Hematopoietic multipotent progenitor cell treated with erythropoietin and hydrocortisone succinate and interleukin-3 and kit ligand, for 8 days (in vitro differentiated cells): ENCODE measurements at places on chromosomes 11 and 22.

DNA sequence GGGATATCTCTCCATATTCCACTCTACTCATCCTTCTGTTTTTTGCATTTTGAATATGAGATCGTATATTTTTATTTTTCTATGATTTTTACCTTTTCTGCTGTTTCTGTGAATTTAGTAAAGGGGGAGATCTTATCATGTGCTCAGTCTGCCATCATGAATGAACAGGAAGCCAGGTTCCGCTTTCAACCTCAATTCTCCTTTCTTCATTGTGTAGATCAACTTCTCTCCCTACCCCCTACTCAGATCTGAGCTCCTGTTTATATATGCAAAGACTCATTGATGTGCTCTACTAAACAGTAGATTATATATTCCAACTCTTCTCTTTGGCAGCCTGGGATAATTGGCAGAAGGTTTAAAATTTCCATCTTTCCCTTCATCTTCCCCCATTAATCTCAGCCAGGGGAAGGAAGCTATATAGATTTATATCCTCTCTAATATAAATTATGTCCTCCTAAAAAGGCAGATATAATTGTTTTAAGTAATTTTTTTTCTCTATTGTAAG, 336.7 kb upstream of the PLET1 start:
- DNase-seq: no peak

- DNase-seq: no peak
Measured at GRCh38 chr11:91435694-91436395, 788.8 kb upstream of the FAT3 start.

DNA sequence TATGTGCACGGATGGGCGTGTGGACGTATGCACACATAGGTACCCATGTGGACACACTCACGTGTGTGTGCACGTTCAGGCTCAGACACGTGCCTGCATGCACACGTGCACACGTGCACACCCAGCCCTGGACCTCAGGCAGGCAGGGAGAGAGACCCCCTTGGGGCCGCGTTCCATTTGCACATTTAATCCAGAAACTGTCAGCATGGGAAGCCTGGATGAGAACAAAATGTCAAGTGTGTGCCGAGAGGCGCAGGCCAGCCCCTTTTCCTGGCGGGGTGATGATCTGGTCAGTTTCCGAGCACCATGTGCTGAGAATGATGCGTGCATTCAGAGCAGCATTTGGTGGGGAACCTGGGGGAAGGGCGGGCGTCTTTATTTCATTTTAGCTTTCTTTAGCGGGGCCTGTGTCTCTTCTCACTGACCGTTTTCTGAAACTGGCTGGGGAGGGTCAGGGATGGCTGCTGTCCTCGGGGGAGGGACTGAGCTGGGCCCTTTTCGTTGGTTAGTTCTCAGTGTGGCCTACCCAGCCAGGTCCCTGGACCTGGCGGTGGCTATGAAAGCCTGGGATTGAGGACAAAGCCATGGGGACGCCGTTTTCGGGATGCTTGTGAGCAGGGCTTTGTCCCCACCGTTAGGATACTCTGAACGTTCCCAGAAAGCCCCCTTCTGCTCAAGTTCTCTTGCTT, 96.3 kb downstream of the KCNQ1 start:
- no peak for DNase-seq

- peak; percentile 1 for DNase-seq
Measured at GRCh38 chr11:69801513-69802335, 17.5 kb downstream of the FGF3 start.

GRCh38 chr11:2386591-2386990, 9.5 kb downstream of the CD81 start:
- no peak for DNase-seq

DNA sequence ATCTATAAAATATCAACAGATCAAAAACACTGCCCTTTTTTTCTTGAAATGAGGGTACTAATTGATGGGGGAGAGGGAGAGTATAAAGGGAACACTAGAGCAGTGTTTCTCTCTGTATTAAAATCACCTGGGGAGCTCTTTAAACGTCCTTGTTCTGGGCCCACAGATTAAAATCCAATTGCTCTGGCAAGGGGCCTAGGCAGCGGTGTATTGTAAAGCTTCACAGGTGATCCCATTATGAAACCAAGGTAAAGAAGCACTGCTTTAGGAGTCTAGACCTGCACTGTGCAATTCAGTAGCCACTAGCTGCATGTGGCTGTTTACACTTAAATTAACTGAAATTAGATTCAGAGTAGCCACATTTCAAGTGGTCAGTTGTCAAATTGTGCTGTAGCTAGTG, 3.0 kb downstream of the AQP11 start:
- no peak for DNase-seq

- DNase-seq: no peak
Measured at GRCh38 chr22:44186737-44187136, 6.0 kb downstream of the PARVG start.

- no peak for DNase-seq
Measured at GRCh38 chr22:20404881-20405280, 10.9 kb downstream of the ZNF74 start.

GRCh38 chr22:31605851-31606585, 56.0 kb downstream of the PISD start:
- no peak for DNase-seq

DNA sequence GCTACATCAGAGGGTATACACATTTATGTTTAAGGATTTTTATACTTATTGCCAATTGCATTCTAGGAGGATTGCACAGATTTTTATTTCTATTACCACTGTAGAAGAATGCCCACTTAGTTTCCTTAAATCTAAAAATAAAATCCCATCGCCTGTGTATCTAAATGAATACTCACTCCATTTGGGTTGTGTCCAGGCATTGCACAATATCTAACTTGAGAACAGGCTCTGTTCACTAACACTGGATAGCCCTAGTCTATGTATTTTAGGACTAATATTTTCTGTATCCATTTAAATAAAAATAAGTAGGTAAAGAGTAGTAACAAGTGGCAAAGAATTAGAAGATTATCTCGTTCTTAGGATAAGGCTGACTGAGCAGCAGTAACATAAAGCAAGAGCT, 4.1 kb downstream of the C11orf52 start:
- DNase-seq: no peak
